Cardiac muscle cell (in vitro differentiated cells and primary cell): ENCODE measurements at places on chromosomes 13 and 19. TPM values are rescaled to one million over a fixed set of nuclear protein-coding genes. Genes with fewer than 3 reads are reported as not detected.

ZNF284 gene
- total RNA-seq, result 1.8 and 3.5 TPM in 2 replicates

SBK3 gene
- total RNA-seq, result 0.71 and 0.88 TPM in 2 replicates

DNA sequence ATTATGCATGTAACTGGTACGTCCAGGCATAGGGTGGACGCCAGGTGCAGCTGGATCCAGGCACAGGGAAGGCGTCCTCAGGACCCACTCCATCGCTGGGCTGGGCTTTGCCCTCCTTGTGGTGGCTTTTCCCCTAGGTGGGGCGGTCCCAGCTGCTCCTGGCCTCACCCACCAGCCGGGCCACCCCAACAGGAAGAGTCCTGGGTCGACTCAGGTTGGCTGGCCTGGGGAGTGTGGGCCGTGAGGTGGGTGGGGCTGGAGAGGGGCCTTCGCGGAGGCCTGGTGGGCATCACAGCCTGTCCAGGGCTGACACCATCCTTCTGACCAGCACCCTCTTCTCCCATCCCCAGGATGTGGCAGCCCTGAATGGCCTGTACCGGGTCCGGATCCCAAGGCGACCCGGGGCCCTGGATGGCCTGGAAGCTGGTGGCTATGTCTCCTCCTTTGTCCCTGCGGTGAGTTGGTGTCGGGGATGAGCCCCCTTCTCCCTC is 3.2 kb upstream of the GARIN5A start:
- no peaks in the 10 kb centered on the region for H3K27me3 ChIP-seq
- no peak overlapping the region for H3K4me3 ChIP-seq
- H3K4me1 ChIP-seq, result peaks cover 4% of the 10 kb centered on the region
- peaks cover 7% of the 10 kb centered on the region for H3K36me3 ChIP-seq
- H3K27ac ChIP-seq, result no peak overlapping the region

DNA sequence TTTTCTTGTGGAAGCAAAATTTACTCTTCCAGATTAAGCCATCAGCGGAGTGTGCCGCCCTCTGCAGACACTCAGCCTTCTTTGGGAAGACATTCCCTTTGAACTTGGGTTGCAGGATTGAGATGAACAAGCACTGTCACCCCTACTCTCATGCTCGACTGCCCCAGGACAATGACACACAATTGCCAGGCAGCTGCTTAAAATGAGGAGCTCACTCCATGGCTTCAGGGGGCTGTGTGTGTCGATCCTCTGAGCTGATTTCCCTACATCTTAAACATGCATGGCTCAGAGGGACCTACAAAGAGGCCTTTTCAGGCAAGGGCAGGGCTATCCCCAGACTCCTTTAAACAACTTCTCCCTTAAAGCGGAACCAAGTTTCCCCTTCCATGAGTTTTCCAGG is 107.5 kb upstream of the MBNL2 start:
- peak overlapping the region; percentile 49 for H3K27ac ChIP-seq
- DNase-seq, result no peak
- H3K4me3 ChIP-seq, result no peak overlapping the region
- H3K36me3 ChIP-seq, result no peaks in the 10 kb centered on the region
- H3K27me3 ChIP-seq, result no peaks in the 10 kb centered on the region

GRCh38 chr13:26538363-26539317 is 18.8 kb upstream of the WASF3 start:
- peaks cover 8% of the 10 kb centered on the region for H3K27me3 ChIP-seq
- H3K27ac ChIP-seq, result no peak overlapping the region
- no peak overlapping the region for H3K4me3 ChIP-seq

GRCh38 chr19:49387936-49388372 is at the start of gene KASH5:
TSS of gene KASH5 (plus strand) at chr19:49388249. CDS start at chr19:49390884, 2,635 bp downstream.
- no peak within 1 kb of the TSS for H3K4me3 ChIP-seq
- peak; percentile 77 for DNase-seq
- H3K27ac ChIP-seq, result no peak within 1 kb of the TSS
- no peaks in the 10 kb centered on the region for H3K36me3 ChIP-seq

DNA sequence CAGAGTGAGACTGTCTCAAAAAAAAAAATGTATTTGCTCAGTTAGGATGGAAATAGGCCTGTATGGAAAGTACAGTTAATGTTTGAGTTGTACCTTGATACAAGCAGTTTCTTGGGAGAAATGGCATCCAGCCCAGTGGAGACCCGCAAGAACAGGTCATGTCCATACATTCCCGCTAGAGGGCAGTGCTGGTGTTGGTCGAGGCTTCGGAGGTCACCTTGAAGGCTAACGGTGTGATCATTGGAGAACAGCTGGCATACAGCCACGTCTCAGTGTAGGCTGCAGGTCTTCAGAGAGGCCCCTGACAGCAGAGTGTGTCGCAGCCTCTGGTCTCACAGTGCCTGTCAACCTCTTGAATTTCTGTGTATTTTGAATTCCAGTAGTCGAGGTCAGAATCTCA is 7.5 kb downstream of the ZNF610 start:
- DNase-seq, result peak; percentile 27
- no peaks in the 10 kb centered on the region for H3K27me3 ChIP-seq
- H3K4me3 ChIP-seq, result no peak overlapping the region
- peaks cover 25% of the 10 kb centered on the region for H3K4me1 ChIP-seq

- H3K4me3 ChIP-seq, result no peak overlapping the region
- no peaks in the 10 kb centered on the region for H3K4me1 ChIP-seq
- DNase-seq, result no peak
- no peak overlapping the region for H3K27ac ChIP-seq
- H3K27me3 ChIP-seq, result no peaks in the 10 kb centered on the region
- H3K36me3 ChIP-seq, result no peaks in the 10 kb centered on the region
These were observed 206.3 kb downstream of the PCDH17 start for GRCh38 chr13:57837801-57838200.

GRCh38 chr13:97569841-97570240 is 135.9 kb downstream of the RAP2A start:
- no peak overlapping the region for H3K27ac ChIP-seq
- DNase-seq, result no peak
- H3K4me1 ChIP-seq, result peaks cover 9% of the 10 kb centered on the region
- H3K36me3 ChIP-seq, result no peaks in the 10 kb centered on the region
- no peaks in the 10 kb centered on the region for H3K27me3 ChIP-seq
- H3K4me3 ChIP-seq, result no peak overlapping the region
